ENCODE measurements at places on chromosomes 13 and 19. TPM values are rescaled to one million over a fixed set of nuclear protein-coding genes. Genes with fewer than 3 reads are reported as not detected.
A peak's percentile ranks its signal among the peaks of the same experiment; 100 is the strongest.

PGLYRP1 gene
- not detected for polyA plus RNA-seq

- H3K4me1 ChIP-seq, result peaks cover 10% of the 10 kb centered on the region
- H3K4me3 ChIP-seq, result no peak overlapping the region
- peaks cover 7% of the 10 kb centered on the region for H3K27me3 ChIP-seq
- DNase-seq, result no peak
These were observed 17.6 kb downstream of the TJP3 start for GRCh38 chr19:3725640-3726310.

DNA sequence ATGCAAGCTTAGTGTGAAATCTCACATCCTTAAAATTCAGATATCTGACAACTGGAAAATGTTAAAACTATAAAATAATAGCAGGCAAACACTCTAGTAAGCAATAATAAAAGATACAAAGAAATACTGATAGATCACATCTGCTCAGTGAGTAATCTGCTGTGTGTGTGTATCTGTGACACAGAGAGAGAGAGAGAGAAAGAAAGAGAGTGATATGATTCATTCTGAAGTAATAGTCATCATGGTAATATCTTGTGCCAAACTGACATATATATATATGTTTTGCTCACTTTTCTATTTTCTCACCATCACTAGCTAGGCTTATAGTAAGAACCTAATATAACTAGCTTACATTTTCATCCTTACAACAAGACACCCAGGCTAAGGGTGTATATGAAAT lies 288.0 kb upstream of the SLITRK6 start:
- H3K4me3 ChIP-seq, result no peak overlapping the region
- H3K4me1 ChIP-seq, result no peaks in the 10 kb centered on the region
- no peak for DNase-seq
- no peaks in the 10 kb centered on the region for H3K36me3 ChIP-seq

DNA sequence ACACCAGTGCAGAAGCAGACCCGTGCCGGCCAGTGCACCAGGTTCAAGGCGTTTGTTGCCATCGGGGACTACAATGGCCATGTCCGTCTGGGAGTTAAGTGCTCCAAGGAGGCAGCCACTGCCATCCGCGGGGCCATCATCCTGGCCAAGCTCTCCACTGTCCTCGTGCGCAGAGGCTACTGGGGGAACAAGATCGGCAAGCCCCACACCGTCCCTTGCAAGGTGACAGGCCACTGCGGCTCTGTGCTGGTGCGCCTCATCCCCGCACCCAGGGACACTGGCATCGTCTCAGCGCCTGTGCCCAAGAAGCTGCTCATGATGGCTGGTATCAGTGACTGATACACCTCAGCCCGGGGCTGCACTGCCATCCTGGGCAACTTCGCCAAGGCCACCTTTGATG lies 10.1 kb downstream of the ZNF44 start:
- H3K27ac ChIP-seq, result no peak overlapping the region
- H3K4me3 ChIP-seq, result no peak overlapping the region
- DNase-seq, result no peak
- no peaks in the 10 kb centered on the region for H3K27me3 ChIP-seq
- peaks cover 66% of the 10 kb centered on the region for H3K4me1 ChIP-seq
- no peaks in the 10 kb centered on the region for H3K36me3 ChIP-seq

DNA sequence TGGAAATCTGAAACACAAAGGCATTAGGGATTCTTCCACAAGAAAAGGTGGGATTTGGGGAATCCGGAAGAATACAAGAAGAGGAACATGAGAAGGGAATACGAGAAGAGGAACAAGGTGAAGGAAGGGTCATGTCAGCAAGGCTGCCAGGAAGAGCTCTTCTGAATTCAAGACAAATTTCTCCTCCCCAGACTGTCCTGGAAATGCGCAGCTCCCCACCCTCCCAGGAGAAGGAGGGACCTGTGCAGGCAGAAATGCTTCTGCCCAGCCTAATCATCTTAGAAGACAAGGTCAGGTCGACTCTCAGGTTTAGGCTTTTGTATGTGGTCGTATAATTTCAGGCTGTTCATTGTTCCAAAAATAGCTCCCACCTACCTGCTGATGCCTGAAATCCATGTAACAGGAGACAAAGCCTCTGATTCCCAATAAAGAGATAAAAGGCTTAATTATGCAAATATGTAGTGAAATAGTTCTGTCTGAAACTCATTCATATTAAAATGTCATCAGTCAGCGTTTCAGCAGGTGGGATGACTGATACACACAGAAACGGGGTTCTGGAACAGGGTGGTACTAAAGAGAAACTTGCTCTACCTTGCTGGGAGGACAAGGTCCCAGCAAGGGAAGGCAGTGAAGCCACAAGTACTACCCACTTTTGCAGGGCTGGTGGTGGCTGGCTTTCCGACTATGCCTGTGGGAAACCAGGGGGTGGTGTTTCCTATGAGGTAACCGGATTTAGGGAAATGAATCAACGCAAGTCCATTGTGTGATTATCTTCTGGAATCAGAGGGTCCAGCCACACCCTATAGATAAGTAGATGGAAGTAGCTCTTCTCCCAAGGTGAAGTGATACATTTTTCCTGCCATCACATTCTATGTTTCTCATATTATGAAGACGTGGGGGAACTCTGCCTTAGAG lies 76.1 kb downstream of the KL start:
- H3K4me1 ChIP-seq, result no peaks in the 10 kb centered on the region
- no peak overlapping the region for H3K4me3 ChIP-seq
- H3K27ac ChIP-seq, result no peak overlapping the region
- no peaks in the 10 kb centered on the region for H3K36me3 ChIP-seq
- peaks cover 1% of the 10 kb centered on the region for H3K27me3 ChIP-seq
- no peak for DNase-seq

C19orf73 gene
- 2.6 TPM for polyA plus RNA-seq

GPR183 gene
- 87.1 TPM for polyA plus RNA-seq

DNA sequence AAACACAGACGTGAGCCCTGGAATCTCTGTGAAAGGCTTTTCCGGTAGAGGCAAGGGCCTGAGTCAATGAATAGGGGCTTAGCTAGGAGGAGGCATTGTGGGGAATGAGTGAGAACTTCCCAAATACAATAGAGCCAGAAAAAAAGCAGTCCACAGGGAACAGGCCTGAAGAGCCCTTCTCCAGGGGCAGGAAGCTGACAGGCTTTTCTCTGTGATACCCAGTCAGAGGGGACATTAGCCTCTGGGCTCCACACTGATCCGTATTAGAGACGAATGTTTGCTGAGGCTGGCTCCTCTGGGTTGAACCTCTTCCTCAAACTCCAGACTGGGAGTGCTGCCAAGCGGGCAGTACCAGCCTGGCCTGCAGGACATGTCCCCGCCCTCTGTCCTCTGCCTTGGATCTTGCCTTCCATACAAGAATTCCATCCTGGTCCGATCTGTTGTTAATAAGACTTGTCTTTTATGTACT lies 2.3 kb downstream of the DHRS12 start:
- peak overlapping the region; percentile 99 for H3K27ac ChIP-seq
- peaks cover 6% of the 10 kb centered on the region for H3K36me3 ChIP-seq
- H3K27me3 ChIP-seq, result peaks cover 29% of the 10 kb centered on the region
- peaks cover 35% of the 10 kb centered on the region for H3K4me1 ChIP-seq
- no peak overlapping the region for H3K4me3 ChIP-seq

- H3K4me1 ChIP-seq, result no peaks in the 10 kb centered on the region
- H3K4me3 ChIP-seq, result no peak overlapping the region
- H3K27me3 ChIP-seq, result peaks cover 5% of the 10 kb centered on the region
These were observed 59.8 kb downstream of the SCEL start for GRCh38 chr13:77595166-77595810.

DNA sequence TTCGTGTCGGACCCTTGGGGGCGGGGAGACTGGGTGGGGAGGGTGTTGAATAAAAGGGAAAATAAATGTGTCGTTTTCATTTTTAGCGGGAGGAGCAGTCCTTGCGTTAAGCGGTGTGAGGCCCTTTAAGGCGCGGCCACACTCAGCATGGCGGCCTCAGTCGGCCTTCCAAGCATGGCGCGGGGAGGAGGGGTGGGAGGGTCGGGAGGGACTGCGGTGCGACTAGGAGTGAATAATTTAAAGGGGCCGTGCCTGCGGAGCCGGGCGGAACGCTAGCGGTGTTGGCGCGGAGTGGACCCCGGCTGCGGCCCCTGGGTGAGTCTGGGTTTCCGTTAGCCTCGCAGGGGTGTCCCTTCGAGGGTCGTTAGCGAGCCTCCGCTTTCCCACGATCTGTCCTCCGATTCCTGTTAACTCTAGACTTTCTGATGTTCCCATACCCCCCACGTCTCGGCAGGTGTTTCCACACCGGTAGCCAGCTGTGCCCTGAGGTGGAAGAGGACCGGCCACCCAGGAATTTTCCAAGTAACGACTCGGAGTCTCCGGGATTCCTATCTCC lies 1.5 kb upstream of the PNPLA6 start:
- peaks cover 26% of the 10 kb centered on the region for H3K4me1 ChIP-seq
- DNase-seq, result peak; percentile 75
- peak overlapping the region; percentile 80 for H3K27ac ChIP-seq
- peaks cover 5% of the 10 kb centered on the region for H3K36me3 ChIP-seq
- H3K27me3 ChIP-seq, result peaks cover 3% of the 10 kb centered on the region
- peak overlapping the region; percentile 95 for H3K4me3 ChIP-seq

ZNF471 gene
- 0.28 TPM for polyA plus RNA-seq

MISP3 gene
- 0.62 TPM for polyA plus RNA-seq

- H3K4me3 ChIP-seq, result no peak overlapping the region
- no peaks in the 10 kb centered on the region for H3K4me1 ChIP-seq
- H3K36me3 ChIP-seq, result no peaks in the 10 kb centered on the region
- H3K27me3 ChIP-seq, result peaks cover 10% of the 10 kb centered on the region
- H3K27ac ChIP-seq, result no peak overlapping the region
These were observed 14.7 kb upstream of the SHKBP1 start for GRCh38 chr19:40561947-40562346.

GRCh38 chr19:39126312-39127187 lies 964 bp downstream of the PAK4 start:
- peaks cover 45% of the 10 kb centered on the region for H3K4me1 ChIP-seq
- H3K27ac ChIP-seq, result peak overlapping the region; percentile 99
- no peaks in the 10 kb centered on the region for H3K36me3 ChIP-seq
- DNase-seq, result no peak
- peaks cover 8% of the 10 kb centered on the region for H3K27me3 ChIP-seq

GRCh38 chr13:40986101-40986856 lies 32.8 kb downstream of the ELF1 start:
- peak overlapping the region; percentile 88 for H3K4me3 ChIP-seq
- H3K36me3 ChIP-seq, result no peaks in the 10 kb centered on the region
- H3K4me1 ChIP-seq, result peaks cover 92% of the 10 kb centered on the region
- DNase-seq, result no peak

- H3K27ac ChIP-seq, result no peak overlapping the region
- H3K27me3 ChIP-seq, result peaks cover 14% of the 10 kb centered on the region
These were observed 4.4 kb downstream of the ZNF473 start for GRCh38 chr19:50030225-50030624.

SYNE4 gene
- polyA plus RNA-seq, result not detected

- H3K27ac ChIP-seq, result no peak overlapping the region
- H3K27me3 ChIP-seq, result no peaks in the 10 kb centered on the region
- H3K4me1 ChIP-seq, result peaks cover 49% of the 10 kb centered on the region
- no peaks in the 10 kb centered on the region for H3K36me3 ChIP-seq
These were observed 923 bp downstream of the DOCK9 start for GRCh38 chr13:98976941-98977340.

PPAN gene
- 12.1 TPM for polyA plus RNA-seq

DNA sequence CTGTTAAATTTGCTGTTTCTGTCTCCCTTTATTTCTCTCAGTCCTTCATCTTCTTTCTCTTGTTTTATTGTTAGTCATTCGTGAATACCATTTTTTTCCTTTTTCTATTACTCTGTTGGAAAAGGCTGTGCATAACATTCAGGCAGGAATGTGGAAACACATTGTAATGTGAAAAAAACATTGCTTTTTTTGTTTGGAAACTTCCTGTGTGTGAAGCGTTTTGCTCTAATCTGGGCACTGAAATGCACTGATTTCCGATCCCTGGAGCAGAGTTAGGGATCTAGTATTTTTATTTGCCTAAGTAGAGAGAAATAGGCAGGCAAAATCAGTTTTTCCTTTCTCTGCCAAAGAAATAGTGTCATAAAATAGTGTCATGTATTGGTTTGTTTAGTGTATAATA lies 155.5 kb downstream of the PCCA start:
- H3K4me1 ChIP-seq, result no peaks in the 10 kb centered on the region
- no peak for DNase-seq
- H3K27ac ChIP-seq, result no peak overlapping the region
- no peak overlapping the region for H3K4me3 ChIP-seq
- peaks cover 13% of the 10 kb centered on the region for H3K36me3 ChIP-seq

- H3K4me3 ChIP-seq, result no peak overlapping the region
- H3K4me1 ChIP-seq, result no peaks in the 10 kb centered on the region
- no peak for DNase-seq
- no peaks in the 10 kb centered on the region for H3K36me3 ChIP-seq
- H3K27me3 ChIP-seq, result no peaks in the 10 kb centered on the region
- no peak overlapping the region for H3K27ac ChIP-seq
These were observed 222.8 kb downstream of the NDFIP2 start for GRCh38 chr13:79703772-79704171.

LILRA1 gene
- 3.4 TPM for polyA plus RNA-seq

PCDH9 gene
- 0.56 TPM for polyA plus RNA-seq

DNA sequence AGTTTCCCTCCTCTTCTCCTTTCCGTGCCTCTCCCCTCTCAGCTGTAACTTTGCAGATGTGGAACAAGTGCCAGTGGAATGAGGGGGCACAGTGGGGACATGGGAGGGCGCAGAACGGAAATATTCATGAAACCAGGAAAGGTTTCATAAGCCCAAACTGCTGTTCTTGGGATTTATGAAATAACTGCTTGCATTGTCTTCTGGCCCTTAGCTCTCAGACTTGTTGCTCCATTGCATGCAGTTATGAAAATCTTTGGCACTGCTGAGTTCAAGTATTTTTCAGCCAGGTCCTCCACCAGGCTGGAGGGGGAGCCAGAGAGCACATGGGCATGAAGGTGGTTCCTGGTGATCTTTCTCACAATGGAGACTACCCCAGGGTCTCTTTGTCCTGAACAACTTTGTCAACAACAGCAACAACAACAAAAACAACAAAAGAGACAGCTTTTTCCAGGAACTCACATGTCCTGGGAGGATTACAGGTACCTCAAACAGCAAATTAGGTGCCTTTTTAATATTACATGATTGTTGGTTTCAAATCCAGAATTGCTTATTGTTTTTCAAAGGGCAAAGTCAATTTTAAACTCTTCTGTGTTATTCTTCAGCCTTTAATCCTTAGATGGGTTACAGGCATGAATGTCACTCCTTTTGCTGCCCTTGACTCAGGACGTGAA lies 1.5 kb downstream of the RGCC start:
- peaks cover 64% of the 10 kb centered on the region for H3K4me1 ChIP-seq
- H3K36me3 ChIP-seq, result no peaks in the 10 kb centered on the region
- H3K4me3 ChIP-seq, result peak overlapping the region; percentile 94
- DNase-seq, result peak; percentile 53

GRCh38 chr13:74461011-74461410 lies 326.8 kb upstream of the KLF12 start:
- DNase-seq, result no peak
- H3K4me1 ChIP-seq, result no peaks in the 10 kb centered on the region
- H3K36me3 ChIP-seq, result no peaks in the 10 kb centered on the region
- peaks cover 3% of the 10 kb centered on the region for H3K27me3 ChIP-seq

- no peak overlapping the region for H3K27ac ChIP-seq
- peaks cover 8% of the 10 kb centered on the region for H3K27me3 ChIP-seq
- no peak overlapping the region for H3K4me3 ChIP-seq
- no peaks in the 10 kb centered on the region for H3K36me3 ChIP-seq
These were observed 57.2 kb upstream of the SERPINE3 start for GRCh38 chr13:51282322-51282721.

GRCh38 chr19:40754611-40755247 lies 3.7 kb downstream of the SNRPA start:
- no peak for DNase-seq
- H3K4me3 ChIP-seq, result peak overlapping the region; percentile 72
- H3K27me3 ChIP-seq, result peaks cover 11% of the 10 kb centered on the region
- H3K27ac ChIP-seq, result peak overlapping the region; percentile 73
